Activated T-cell treated with anti-CD3 and anti-CD28 coated beads, Interleukin-2, amount 50 U/mL, for 72 hours (primary cell): ENCODE measurements at places on chromosomes 1 and 21.
A peak's percentile ranks its signal among the peaks of the same experiment; 100 is the strongest.

DNA sequence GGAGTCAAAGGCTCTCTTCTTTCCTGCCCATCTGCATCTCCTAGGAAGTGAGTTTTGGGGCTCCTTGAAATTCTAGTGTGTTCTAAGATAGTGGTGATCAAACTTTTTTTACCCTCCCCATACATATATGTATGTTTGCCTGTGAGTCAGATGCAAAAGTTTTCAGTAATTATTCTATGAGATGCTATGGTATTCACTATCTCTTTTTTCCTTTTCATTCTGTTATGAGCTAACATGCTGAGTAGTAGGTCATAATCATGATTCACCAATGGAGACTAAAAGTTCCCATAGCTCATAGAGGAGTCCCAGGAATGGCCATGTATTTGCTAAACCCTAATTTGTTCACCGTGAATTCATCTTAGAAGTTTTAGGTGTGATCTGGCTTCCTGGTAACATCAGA is 135.6 kb downstream of the GPR52 start:
- DNase-seq, result no peak

GRCh38 chr1:52153898-52154297 is 12.0 kb downstream of the ZFYVE9 start:
- no peak for DNase-seq

DNA sequence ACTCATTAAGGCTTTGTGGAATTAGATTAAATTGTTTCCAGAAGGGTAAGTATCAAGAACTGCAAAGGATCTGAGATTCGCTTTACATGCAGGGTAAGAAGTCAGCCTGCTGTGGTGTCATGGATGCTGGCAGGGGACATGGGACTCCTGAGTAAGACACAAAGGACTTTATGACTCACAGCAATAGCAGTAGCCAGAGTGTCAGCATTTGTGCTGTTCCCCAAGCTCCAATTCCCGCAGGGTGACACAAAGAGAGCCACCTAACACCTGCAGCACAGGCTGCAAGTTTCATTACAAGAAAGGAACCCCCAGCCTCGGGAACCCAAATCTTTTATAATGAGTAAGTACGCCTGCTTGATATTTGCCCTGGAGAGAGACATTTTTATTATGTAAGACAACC is 298.1 kb upstream of the POU3F1 start:
- DNase-seq, result peak; percentile 6

DNA sequence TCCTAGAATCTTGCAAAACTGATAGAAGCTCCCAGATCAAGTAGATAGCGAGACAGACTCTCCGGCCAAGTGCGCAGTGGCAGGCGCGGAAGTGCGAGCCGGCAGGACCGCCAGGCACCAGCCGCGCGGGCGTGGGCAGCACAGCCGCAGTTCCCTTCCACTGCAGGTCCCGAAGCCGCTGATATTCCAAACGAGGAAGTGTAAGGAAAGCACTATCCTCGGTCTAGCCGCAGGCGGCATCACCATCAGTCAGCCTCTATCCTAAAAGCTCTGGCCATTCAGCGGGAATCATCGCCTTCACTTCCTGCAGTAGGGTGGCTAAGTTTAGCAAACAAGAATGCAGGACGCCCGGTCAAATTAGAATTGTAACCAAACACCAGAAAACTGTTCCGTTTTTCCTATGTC is 710 bp downstream of the GLRX2 start:
- DNase-seq, result peak; percentile 36

GRCh38 chr1:238664139-238664538 is 722.2 kb upstream of the CHRM3 start:
- no peak for DNase-seq

- DNase-seq, result no peak
Observed at GRCh38 chr1:186409091-186409490, 33.5 kb downstream of the ODR4 start.

DNA sequence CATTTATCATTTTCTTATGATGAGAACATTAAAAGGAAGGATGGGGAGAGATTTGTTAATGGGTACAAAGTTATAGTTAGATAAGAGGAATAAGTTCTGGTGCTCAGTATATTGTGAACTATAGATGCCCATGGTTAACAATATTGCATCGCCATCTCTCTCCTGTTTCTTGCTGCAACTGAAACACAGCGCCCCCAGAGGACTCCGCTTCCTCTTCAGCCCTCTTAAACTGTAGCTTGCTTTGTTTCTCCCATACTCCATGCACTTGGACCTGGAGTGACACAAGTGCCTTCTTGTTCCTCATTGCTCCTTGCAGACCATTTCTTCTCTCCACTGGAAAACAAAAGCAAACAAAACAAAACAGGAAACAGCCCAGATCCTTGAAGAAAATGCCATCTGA is 70.1 kb upstream of the NTPCR start:
- no peak for DNase-seq

GRCh38 chr1:27489501-27489972 is 430 bp downstream of the WASF2 start:
- DNase-seq, result peak; percentile 37

DNA sequence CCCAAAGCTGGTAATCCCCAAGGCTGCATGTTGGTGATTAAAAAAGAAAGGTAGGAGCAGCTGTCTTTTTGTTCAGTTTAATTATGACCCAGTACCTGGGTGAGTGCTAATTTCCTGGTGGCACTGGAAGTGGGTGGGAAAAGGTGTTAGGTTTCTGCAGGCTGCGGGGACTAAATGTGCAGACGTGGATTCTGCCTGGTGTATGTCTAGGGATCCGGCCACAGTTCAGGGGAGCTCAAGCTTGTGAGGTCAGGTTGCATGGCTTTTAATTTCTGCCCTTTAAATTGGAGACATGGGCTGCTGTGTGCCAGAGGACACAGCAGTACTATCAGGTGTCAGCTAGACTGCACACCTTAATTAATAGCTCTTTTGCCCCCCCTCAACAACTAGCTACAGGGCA is 20.3 kb upstream of the TBX19 start:
- no peak for DNase-seq

GRCh38 chr1:10398278-10398733 is 558 bp upstream of the PGD start:
- no peak for DNase-seq

- no peak for DNase-seq
Observed at GRCh38 chr1:9760824-9761223, 62.9 kb downstream of the CLSTN1 start.

GRCh38 chr1:153777648-153778047 is 2.4 kb downstream of the SLC27A3 start:
- no peak for DNase-seq

DNA sequence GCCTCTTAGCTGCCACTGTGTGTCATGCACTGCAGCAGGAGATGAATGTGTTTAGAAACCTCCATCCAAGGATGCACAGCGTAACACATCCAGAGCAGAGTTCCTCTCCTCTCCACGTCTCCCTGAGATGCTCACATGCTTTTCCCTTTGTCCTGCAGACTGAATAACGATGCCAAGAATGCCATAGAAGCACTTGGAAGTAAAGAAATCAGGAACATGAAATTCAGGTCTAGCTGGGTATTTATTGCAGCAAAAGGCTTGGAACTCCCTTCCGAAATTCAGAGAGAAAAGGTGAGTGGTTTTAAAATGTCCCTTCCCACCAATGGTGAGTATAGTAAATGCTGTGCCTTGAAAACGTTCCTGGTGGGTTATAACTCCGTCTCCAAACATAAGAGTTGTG is 13.4 kb upstream of the MX2 start:
- DNase-seq, result no peak

DNA sequence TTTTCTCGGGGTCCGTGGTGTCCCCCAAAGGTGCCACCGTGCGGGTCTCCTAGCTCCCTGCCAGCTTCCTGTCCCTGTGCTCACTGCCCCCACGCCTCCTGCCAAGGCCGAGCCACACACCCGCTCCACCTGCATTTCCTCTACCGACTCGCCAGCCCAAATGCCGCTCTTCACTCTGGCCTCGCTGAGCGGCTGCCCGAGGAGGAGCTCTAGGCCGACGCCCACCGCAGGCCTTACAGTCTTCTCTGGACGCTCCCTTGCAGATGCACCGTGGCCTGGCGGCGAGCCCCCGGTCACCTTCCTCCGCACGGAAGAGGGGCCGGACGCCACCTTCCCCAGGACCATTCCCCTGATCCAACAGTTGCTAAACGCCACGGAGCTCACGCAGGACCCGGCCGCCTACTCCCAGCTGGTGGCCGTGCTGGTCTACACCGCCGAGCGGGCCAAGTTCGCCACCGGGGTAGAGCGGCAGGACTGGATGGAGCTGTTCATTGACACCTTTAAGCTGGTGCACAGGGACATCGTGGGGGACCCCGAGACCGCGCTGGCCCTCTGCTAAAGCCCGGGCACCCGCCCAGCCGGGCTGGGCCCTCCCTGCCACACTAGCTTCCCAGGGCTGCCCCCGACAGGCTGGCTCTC is 26.3 kb downstream of the FTCD start:
- DNase-seq, result no peak

DNA sequence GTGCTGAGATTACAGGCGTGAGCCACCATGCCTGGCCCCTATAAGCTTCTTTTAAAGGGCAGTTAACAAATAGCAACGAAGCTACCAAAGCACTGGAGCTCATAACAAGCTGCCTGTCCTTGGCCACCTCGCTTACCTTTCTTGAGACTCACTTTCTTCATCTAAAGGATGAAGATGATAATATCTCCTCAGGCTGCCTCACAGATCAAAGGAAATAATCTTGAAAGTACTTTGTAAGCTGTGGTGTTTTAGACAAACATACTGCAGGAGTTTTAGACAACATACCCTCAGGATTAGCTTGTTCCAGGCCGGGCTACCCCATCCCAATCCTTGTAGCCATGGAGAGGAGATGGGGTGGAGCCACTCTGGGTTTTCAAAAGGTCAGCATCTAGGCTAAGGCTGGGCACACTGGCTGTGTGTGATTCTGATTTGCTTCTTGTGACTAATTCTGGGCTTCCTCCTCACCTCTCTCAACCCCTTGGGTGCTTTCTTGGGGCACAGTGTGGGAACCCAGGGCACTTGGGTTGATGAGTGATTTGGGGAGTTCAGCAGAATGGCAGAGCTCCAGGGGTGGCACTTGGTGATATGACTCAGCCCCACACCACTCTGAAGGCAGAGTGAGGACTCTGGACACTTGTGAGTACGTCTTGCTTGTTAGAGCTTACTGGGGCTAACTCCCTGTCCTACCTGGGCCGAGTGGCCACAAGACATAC is 5.2 kb downstream of the GPR25 start:
- DNase-seq, result peak; percentile 81

- no peak for DNase-seq
Observed at GRCh38 chr21:32914424-32915039, 111.2 kb upstream of the OLIG2 start.

- DNase-seq, result no peak
Observed at GRCh38 chr1:155437405-155437804, 116.7 kb downstream of the RUSC1 start.

- no peak for DNase-seq
Observed at GRCh38 chr1:246000638-246001015, 506.5 kb downstream of the SMYD3 start.

- DNase-seq, result no peak
Observed at GRCh38 chr1:2050793-2051682, 827 bp downstream of the PRKCZ start.

- no peak for DNase-seq
Observed at GRCh38 chr1:17614586-17614985, 75.1 kb downstream of the ARHGEF10L start.

DNA sequence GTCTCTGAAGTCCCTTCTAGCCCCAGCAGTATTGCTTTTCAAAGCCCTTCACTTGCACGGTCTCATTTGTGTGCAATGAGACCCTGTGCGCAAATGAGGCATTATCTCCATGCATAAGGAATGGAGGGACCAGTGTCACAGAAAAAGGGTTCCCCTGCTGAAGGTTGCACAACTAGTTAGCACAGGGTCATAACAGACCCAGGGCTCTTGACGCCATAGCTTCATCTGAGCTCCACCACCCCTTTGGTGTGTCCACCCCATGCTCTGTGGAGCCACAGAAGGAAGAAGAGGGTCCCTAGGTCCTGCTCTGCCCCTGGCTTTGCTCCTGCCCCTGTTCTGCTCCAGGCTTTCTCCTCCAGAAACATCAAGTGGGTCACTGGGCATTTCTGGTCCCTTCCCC is 12.6 kb downstream of the SH2D2A start:
- DNase-seq, result no peak
